ENCODE measurements at places on chromosomes 5 and 9.
A peak's percentile ranks its signal among the peaks of the same experiment; 100 is the strongest.

GRCh38 chr5:93622240-93622885 is 39.3 kb downstream of the NR2F1 start:
- no peak for DNase-seq

DNA sequence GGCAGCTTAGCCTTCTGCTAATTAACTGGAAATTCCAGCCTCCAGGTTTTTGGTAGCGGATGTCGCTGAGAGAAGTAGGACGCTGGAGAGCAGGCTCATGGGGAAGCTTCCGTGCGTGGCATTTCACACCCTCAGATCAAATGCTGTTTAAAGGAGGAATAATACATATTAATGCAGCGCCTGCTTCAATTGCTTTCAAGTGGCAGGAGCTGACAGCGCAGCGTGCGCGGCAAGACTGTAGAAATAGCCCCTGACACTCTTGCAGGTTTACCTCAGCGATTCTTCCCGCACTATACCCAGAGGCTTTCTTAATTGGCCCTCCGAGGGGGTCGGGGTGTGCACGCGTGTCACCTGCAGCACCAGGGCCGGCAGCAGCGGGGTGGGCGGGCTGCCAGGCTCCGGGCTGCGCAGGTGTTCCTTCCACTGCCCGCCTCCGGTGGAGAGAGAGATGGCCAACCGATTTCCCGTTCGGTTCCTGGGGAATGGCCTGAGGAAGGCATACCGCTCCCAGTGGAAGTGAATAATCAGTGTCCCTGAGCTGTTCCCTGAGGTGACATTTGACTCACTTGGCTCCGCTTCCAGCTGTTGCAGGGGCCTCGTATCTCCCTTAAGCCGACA is 427.9 kb downstream of the KCTD16 start:
- DNase-seq: no peak

DNA sequence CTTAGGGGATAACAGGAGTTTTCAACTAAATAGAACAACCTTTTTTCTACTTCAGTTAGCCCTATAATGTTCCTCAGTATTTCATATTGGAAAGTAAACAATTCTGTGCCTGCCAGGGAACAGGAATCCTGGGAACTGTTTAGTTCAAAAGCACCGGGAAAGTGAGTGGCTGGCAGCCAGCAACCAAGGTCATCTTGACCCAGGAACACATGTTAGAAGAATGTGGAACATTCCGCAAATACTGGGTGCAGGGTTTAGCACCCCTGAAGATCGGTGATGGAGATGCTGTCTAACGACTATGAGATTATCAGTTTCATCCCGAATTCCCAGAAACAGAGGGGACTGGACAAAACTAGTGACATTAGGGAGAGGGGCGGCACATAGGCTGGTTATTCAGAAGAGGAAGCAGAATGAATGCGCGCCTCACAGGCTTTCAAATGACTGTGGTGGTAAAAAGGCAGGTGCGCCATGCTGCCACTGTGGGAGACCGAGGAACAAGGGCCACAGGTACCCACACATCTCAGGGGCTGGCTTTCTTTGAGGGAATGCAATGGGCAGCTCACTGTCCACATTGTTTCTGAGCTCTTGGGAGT is 51.2 kb downstream of the IPPK start:
- DNase-seq: peak; percentile 49

- DNase-seq: no peak
Observed at GRCh38 chr5:143987751-143988560, 176.0 kb downstream of the HMHB1 start.

DNA sequence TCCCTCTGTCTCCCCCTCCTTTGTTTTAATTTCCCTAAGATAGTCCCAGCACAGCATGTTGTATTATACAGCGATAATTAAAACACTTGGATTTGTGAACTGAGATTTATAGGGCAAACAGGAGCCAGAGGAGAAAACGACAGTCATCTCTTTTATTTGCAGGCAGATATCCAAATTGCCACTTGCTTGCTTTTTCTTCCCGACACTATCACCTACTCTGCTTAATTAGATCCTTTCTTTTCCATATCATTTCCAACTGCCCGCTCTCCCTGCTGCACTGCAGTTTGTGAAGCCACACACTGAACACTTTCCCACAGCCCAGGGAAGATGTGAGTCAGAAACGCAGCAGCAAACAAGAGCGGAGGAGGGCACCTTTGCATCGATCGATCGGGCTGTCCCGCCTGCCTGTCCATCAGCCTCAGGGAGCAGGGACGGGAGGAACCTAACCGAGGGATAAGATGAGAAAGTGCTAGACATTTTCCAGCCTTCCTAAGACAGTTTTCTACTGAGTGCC is 35.8 kb upstream of the SPRY4 start:
- no peak for DNase-seq

DNA sequence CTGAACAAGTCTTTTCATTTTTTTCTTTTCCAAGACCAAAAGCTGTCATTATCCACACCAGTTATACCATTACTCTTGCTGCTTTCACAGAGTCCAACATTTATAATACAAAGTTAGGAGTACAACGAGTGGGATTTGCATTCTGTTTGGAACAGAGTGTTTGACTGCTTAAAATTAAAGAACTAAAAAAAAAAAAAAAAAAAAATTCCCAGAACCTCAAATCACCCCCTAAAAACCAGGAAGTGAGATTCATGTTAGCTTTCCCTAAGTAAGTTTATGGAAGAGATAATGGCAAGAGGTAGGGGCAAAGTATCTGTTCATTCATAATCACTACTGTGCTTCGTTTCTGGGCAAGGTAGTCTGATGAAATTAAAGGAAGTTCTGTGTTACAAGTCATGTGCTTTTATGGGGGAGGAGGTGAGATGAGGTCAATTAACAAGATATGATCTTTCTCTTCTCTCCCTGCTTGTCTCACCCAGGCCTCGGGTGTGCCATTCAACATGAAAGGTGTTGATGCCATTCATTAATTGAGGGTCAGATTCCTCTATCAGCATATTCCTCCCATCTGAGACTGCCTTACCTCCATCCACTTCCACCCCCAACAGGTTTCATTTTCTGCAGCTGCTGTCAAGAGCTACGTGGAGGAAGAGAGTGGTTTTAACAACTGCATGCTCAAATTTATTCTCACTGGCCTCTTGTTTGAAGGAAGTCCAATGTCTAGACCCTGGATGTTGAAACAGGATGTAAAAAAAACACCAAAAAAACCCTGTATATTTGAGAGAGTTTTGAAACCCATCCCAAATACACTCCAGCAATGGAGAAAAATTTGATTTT is 58.1 kb downstream of the MARCHF3 start:
- DNase-seq: peak; percentile 72

DNA sequence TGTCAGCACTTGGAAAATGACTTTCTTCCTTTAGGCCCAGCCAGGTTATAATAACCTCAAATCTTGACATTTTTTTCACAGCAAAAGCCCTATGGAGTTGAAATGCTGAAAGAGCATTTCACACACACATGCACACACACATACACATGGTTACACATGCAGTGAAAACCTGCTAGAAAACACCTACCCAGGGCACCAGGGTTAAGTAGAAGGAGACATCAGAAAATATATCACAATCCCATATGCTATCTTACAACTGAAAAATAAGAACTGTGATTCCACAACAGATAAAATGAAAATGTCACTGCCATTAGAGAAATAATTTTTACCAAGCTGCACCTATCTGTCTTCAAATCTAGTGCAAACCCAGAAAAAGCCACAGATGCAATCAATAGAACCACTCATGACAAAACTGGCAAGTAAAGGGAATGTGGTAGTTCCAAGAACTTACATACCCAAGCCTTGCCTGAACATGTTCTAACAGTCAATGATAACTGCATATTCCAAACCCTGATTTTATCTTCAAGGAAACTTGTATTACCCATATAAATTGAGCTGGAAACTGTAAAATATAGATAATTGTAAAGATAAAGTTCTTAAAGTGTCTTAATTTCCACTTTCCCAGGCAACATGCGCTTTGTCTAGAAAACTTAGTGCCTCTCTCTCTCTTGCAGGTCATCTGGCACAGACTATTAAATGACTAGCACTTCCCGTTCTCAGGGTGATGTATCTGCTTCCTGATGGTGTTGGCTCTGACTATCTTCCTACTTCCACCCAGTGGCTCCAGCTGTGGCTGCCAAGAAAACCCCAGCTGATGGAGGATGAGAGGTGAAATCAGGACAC is 250.2 kb upstream of the PTGER4 start:
- no peak for DNase-seq

- no peak for DNase-seq
Observed at GRCh38 chr5:95730011-95730700, 980 bp upstream of the RHOBTB3 start.

DNA sequence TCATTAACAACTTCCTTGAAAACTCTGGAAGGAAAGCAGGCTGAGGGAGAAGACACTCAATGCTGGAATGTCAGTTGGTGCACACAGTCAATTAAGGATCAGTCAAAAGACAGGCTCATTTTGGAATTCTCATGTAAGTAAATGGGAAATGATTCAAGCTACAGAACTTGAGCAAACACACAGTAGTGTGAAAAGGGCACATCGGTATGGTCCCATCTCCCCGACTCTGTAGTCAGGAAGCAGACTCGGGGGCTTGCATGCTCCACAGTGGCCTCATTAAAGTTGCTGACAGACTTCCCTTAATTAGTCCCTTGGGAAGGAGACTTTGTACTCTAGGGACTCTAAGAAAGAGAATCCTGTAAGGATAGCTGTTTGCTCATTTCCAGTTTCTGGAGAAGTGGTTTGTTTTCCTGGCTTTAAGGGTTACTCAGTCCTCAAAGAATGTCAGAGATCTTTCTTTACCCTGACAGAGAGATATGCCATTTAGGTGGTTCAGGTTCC is 339.2 kb downstream of the ADAMTS6 start:
- DNase-seq: no peak

GRCh38 chr9:127991757-127992274 is 11.0 kb upstream of the EEIG1 start:
- DNase-seq: no peak

DNA sequence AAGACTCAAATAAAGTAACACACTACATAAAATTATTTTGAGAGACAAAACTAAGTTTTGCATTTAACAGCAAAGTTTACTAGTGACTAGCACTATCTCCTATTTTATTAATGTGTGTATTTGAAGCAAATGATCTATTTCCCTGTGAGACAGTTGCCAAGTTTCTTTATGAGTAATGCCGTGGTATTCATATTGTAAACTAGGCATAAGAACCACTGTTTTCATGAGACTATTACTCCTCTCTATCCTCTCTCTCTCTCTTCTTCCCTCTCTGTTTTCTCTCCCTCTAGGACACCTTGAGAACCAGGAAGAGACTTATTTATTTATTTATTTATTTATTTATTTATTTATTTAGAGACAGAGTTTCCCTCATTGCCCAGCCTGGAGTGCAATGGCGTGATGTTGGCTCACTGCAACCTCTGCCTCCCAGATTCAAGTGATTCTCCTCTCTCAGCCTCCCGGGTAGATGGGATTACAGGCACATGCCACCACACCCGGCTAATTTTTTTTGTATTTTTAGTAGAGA is 61.1 kb downstream of the MLANA start:
- DNase-seq: no peak

DNA sequence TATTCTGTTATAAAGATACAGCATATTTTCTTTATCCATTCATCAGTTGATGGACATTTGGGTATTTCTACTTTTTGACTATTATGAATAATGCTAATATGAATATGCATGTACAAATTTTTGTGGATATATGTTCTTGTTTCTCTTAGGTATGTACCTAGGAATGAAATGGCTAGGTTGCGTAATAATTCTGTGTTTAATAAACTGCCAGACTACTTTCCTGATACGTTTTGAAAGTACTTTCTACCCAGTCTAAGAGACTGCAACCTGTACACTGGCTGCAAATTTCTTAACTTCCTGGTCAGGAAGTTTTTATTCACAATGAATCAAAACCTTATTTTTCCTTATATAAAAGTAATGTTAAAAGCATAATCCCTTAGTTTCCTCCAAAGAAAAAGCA is 93.9 kb upstream of the STARD4 start:
- no peak for DNase-seq

GRCh38 chr5:7910738-7911428 is 41.9 kb downstream of the MTRR start:
- DNase-seq: no peak

GRCh38 chr5:161078793-161079192 is 226.8 kb upstream of the ATP10B start:
- DNase-seq: no peak

- peak; percentile 62 for DNase-seq
Observed at GRCh38 chr5:69368458-69369339, 621 bp downstream of the AK6 start.

GRCh38 chr9:89647366-89648128 is 42.7 kb downstream of the GADD45G start:
- DNase-seq: no peak

GRCh38 chr5:158751961-158752655 is 347.6 kb downstream of the EBF1 start:
- no peak for DNase-seq

DNA sequence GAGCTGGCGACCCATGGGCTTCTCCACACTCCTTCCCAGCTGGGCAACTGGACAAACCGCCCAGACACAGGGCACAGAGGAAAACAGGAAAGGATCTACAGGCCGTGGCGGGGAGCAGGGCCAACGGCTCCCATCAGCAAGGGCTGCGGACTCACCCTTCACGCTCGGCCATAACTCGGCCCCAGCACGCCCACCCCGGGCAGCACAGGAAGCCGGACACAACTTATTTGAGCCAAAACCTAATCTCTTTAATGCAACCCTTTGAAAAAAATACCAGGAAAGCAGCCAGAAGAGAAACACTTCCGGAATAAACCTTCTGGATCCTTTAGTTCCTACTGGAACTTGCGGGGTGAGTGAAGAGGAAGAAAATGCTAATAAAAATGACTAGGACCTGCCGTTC is 59.9 kb downstream of the VAV2 start:
- DNase-seq: no peak

DNA sequence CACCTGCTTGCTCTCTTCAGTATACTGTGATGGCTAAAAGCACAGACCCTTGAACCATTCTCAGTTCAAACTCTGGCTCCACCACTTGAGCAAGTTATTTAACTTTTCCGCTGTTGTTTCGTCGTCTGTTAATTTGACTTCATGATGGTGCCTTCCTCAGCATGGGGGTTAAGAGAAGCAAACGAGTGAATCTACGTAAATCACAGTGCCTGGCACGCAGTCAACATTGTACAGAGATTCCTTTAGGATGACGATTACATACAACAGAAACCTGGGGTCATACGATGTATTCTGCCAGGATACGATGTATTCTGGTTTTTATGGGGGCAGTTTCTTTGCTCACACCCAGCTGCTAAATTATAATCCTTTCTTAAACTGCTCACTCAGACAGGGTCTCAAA is 515.6 kb downstream of the CCDC171 start:
- DNase-seq: no peak

DNA sequence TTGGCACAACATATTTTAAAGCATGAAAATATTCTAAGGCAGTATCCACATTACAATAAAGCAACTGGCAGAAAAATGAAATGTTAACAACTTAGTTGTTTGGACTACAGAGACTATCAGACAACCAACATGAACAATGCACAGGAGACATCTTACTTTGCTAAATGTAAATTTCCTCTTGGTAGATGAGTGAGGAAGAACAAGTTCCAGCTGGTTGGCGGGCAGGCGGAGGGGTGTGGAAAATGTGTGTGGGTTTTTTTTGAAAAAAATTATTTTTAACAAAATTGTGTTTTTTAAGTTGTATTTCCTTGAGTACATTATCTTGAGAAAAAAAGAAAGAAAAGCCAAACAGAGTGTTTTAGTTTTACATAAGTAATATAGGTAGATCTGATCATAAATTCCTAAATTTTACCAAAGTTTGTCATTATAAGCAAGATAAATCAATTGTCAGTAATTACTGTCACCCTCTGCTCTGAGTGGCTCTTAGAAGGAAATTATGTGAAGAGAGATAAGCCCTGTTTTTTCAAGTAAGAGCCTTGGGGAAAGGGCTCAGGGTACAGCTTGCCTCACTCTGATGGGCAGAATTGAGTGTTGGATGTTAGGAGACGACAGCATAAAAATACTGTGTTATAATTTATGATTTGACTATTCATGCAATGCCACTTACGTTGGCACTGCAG is 42.5 kb downstream of the TMEM167A start:
- no peak for DNase-seq

Data from activated CD8-positive, alpha-beta memory T cell treated with anti-CD3 and anti-CD28 coated beads for 24 hours (primary cell).